HepG2 (cell line): ENCODE measurements at places on chromosomes 11 and 22.

DNA sequence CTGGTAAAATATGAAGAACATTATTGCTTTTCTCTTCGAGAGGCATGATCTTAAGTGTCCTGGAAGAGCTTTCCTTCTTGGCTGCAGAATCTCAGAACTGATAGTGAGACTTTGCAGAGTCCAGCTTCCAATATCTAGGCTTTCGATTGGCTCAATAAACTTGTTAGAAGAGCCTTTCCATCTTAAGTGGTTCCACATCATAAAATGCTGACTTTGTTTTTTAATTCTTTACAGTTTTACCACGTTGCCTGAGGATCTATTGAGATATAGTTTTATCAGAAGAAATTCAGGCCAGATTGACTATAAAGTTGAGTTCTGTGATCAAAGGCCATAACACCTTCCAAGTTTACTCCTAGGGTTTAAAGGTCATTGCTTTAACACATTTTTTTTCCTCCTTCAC, 15.6 kb upstream of the DNAJB7 start:
- no peak for DNase-seq

GRCh38 chr11:86182976-86183584, 61.5 kb upstream of the EED start:
- no peak for DNase-seq

DNA sequence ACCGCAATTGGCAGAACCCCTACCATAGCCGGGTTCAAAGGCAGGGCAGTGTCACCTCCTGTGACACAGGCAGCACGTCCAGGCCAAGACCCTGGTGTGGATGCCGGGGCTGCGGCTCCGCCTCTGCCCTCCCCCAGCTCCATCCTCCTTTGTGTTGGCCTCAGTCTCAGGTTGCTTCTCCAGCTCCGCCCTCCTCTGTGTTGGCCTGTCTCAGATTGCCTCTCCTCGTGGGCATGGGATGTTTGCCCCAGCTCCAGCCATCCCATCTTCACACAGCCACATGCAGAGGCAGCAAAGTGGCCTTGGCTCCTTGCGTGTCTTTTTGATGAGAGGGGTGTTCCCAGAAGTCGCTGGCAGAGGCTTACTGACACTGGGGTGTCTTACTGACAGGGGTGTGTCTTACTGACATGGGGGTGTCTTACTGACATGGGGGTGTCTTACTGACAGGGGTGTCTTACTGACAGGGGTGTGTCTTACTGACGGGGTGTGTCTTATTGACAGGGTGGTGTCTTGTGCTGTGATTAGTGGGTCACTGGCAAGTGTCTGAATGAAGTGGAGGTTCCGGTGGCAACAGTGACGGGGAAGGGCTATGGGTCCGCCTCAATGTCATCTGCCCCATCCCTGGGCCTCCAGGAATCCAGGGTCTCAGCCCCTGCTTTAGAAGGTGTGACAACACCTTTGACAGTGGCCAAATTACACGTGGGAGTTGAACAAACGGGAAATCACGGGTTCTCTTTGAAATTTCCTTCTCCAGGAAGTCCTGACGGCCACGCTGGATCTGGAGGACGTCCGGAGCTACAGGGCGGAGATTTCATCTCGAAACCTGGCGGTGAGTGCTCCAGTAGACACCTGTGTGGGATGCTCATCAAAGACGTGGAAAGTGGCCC, 24.9 kb downstream of the NADSYN1 start:
- DNase-seq, result no peak

GRCh38 chr22:49111085-49111484, 716.6 kb downstream of the BRD1 start:
- no peak for DNase-seq

GRCh38 chr22:25187469-25187868, 12.2 kb upstream of the CRYBB3 start:
- no peak for DNase-seq

DNA sequence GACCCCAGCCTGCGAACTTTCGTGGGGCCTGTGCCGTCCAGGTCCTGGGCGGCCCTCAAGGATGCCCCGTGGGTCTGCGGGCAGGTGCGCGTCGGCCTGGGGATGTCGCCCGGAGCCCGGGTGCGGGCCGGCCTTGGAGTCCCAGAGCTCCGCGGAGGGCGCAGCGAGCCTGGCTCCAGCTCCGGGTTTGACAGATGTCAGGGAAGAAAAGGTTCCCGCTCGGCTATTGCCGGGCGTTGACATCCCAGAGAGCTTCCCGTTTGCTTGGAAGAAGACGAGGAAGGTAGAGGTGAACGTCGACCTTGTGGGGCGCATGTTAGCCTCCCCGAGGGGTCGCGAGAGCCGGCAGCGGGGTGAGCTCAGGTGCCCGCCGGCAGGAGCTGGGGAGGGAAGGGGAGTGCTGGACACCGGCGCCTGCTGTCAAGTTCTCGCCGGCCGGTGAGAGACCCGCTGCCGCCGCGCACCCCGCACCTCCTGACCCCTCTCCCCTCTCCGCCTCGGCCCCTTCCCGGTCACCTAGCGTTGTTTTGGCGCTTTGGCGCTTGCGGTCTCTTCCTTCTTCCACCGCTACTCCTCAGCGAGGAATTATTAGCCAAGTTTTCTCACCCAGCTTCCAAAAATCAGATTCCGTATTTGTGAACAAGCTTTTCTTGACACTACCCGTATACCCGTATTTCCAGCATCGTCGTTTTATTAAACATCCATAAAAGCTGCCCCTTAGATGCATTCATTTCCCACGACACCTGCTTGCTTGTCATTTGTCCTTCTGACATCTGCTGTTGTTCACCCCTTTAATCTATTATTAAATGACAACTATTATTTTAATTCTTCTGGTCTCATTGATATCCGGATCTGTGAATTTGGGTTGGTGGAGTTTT, 1.3 kb downstream of the BMAL1 start:
- DNase-seq, result no peak
